ENCODE measurements at places on chromosomes 5 and 9.
A peak's percentile ranks its signal among the peaks of the same experiment; 100 is the strongest.

DNA sequence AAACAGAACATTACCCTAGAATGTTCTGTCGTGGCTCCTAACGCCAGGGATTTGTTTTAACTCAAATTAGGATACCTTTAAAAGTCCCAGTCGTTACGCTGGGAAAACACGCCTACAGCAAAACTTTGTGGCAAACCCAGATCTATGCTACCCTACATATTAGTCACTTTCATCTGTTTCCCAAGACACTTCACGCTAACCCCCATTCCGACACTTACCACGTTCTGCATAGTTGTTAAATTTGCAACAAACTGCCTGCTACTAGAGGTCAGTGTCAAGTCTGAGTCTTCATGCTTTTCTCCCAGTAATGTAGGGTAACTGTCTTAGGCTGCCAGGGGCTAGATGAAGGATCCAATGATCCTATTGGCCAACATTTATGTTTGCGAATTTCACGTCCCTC, 140.3 kb downstream of the RASEF start:
- DNase-seq: no peak

GRCh38 chr9:23567516-23568165, 258.4 kb downstream of the ELAVL2 start:
- DNase-seq: no peak

GRCh38 chr9:99222416-99223270, 561 bp downstream of the SEC61B start:
- no peak for DNase-seq

- no peak for DNase-seq
Measured at GRCh38 chr9:129281506-129282145, 103.6 kb upstream of the IER5L start.

GRCh38 chr5:168833936-168834335, 254.8 kb upstream of the PANK3 start:
- DNase-seq: no peak

DNA sequence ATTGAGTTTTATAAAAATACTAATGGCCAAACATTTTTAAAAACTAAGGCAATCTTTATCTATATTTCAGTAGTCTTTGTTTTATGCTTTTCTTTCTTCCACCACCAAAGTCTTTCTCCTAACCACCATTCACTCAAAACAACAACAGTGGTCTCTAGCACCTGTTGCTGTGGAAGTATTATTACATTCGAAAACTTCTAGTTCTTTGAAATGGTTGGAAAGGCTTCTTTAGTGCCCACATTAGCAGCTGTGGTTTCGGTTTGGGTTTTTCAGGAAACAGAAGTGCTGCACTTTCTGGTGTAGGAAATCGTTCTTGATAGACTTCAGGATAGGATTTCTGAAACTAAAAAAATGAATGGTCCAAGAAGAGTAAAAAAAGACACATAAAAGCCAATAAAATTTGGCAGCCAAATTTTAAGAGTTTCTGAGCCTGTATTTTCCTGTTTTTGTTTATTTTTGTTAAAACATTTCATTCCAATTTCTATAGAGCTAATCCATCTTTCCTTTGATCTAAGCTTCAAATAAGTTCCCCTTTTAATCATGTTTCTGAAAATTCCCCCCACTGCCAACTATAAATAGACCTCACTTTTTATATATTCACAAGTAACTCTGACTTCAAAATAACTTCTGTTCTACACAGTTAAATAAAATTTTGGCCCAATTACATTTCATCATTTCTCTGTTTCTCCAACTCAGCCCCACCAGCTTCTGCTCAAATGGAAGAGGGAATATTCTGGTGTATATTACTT, 102.2 kb downstream of the DEPDC1B start:
- DNase-seq: no peak

GRCh38 chr9:13377171-13377925, 97.9 kb upstream of the MPDZ start:
- DNase-seq: no peak

GRCh38 chr5:91378752-91379211, 4.3 kb downstream of the ARRDC3 start:
- DNase-seq: no peak

GRCh38 chr9:15475923-15476536, 34.7 kb downstream of the PSIP1 start:
- DNase-seq: no peak

- DNase-seq: no peak
Measured at GRCh38 chr9:35687972-35688557, 1.7 kb downstream of the TPM2 start.

DNA sequence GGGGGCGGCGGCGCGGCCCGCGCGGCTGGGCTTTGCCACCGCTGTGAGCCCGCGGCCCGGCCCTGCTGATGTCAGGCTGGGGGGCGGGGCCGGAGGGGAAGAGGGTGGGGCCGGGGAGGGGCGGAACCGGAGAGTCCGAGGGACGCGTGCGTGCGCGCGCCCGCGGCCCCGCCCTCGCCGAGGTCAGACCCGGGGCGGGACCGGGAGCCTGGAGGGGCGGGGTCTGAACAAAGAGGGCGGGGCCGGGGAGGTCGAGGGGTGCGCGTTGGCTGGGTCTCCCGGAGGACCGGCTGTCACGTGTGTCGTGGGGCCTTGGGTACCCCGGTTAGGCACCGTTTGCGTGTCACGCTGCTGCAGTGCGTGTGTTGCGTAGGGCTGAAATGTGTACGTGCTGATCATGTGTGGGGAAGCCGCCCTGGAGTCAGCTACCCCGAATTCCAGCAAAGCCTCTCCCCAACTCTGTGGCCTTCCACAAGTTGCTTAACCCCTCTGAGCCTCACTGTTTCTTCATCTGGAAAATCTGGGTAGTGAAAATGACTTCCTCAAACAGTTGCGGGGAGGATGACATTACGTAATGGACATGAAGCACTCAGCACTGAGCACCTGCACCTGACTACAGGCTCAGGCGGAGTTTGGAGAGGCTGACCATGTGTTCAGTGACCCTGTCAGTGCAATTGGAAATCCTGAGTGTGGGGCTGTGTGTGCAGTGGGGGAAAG, at the start of gene RALGDS:
Gene RALGDS, minus strand, starts transcription at position 43 of the 717 bp plus-strand sequence. CDS start 86 bp downstream, outside the sequence.
- DNase-seq: peak; percentile 89

- DNase-seq: no peak
Measured at GRCh38 chr5:67063791-67064190, 132.8 kb downstream of the CD180 start.

DNA sequence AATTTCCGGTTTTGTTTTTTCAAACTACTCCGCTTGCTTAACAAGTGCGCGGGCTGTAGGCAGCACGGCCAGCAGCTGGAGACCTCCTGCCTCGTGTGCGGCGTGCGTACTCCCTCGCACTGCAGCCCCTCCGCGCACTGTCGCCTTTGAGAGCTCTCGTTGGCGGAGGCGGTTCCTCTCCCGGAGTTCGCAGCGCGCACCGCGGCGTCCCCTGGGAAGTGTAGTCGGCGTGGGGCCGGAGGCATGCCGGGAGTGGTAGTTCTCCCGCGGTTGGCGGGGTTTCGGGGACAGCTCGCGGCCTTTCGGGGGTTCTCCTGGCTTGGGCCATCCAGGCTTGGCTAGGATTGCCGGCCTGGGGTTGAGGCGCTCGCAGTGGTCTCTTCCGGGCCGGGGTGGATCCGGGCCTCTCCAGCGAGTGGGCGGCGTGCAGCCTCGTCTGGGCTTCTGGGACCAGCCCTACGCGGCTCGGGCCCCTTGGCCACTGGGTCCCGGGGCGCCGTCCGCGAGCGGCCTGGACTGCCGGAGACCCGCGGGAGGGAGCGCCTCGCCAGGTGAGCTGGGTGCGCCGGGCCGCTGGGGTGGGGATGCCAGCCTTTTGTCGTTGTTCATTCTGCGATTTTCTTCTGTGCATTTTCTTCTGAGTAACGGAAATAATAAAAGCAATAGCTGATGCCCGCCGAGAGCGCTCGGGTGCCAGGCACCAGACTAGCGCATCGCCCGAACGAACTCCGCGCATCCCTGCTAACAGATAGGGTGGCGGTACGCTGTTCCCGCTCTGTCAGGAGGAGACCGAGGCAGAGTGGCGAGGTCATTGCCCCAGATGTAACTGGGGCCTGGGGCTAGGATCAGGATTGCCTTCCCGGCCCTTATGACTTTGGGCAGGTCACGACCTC, at the start of gene ZNF354C:
Gene ZNF354C, plus strand, starts transcription at position 258 of the 893 bp plus-strand sequence. CDS start 1,696 bp downstream, outside the sequence.
- peak; percentile 73 for DNase-seq

- no peak for DNase-seq
Measured at GRCh38 chr5:1517838-1518237, 5.9 kb downstream of the LPCAT1 start.

- no peak for DNase-seq
Measured at GRCh38 chr5:6453937-6454560, 5.4 kb downstream of the UBE2QL1 start.

DNA sequence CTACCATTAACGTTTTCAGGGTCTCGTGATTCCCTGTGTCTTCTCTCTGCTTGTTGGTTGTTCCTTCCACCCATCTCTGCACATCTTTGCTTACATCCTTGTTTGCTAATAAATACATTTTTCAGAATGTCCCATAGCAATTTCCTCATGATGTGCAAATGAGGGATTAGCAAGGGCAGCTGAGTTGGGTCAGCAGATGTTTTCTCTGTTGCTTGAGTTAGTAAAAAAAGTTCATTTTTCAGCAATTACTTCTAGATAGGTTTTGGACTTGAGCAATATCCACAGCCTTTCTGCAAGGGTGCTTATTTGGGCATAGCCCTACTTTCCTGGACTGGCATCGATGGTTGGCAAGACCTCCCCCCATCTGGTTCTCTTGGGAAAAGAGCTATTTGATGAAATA, 4.8 kb upstream of the TNFSF15 start:
- no peak for DNase-seq

GRCh38 chr5:14204011-14204670, 61.0 kb downstream of the TRIO start:
- DNase-seq: no peak

DNA sequence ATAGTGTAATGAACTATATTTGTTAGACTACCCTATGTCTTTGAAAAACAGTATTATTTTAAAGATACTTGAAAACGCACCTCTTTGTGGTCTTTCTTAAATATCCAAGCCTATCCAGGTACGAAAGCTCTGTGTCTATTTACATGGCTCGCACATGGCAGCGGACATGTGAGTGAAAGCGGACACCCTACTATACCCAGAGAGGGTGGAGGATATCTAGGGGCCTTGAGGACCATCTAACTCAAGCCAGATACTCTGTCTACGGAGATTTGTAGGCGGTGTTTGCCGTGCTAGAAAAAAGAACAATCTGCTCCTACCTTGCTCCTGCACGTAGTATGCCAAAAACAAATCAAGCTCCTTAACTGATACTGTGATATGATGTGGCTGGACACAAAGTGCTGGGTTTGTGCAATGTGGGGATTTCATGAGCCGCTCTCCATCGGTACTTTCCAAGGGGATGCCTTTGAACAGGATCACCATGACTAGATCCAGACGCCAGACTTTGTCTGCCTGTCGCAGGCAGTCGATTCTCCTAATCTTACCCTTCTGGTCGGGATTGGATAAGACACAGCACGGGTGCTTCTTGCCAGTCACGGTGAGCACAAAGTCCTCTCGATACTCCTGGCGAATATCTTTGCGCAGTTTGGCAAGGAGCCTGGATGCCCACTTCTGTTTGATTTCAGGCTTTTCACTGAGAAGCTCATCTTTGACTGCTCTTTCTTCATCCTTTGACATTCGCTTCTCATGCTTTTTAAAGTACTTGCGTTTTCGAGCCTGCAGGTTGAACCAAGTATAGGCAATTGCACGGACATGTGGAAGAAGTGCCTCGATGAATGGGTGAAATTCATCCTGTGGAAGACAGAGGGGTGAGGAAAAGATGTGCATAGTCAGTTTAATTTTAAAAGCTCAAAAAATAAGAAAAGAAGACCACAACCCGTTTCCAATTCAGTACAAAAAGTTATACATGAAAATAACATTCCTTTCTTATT, 7.0 kb downstream of the NFIB start:
- no peak for DNase-seq

- DNase-seq: no peak
Measured at GRCh38 chr5:11555171-11555570, 349.1 kb downstream of the CTNND2 start.

- DNase-seq: no peak
Measured at GRCh38 chr9:105993116-105993854, 298.9 kb downstream of the TMEM38B start.

GRCh38 chr9:32161720-32162119, 222.7 kb upstream of the ACO1 start:
- DNase-seq: no peak

DNA sequence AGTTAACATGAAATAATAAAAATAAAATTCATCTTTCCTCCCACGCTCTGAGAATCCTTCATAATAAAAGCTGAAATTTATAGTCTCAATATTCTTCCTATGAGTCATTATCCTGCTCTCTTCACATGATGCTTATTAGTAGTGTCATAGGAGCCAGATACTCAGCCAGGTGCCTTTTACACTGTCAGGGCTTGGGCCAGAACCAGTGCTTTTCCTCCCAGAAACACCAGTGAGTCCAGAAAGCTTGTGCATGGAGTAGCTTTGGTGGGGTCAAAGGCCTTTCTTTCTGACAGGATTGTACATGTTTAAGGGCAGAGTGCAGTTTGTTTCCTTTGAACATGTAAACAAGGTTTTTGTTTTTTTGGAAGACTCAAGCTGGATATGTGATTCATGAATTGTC, 6.8 kb downstream of the LSM11 start:
- DNase-seq: no peak

DNA sequence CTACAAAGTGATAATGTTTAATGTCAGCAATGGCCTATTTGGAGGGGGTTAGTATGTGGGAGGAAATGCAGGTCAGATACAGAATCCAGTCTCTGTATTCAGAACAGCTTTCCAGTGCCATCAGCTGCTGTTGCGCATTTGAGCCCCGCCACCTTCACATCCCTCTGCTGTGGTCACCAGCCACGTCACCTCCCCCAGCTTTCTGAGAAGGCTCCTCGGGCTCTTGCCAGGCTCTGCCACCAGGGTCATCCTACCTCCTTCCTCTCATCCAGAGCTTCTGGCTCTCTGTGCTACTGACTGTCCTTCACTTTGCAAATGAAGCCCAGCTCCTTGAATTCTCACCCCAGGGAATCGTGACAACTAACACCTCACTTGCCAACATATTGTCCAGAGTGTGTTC, 138.8 kb downstream of the PIK3R1 start:
- DNase-seq: no peak

DNA sequence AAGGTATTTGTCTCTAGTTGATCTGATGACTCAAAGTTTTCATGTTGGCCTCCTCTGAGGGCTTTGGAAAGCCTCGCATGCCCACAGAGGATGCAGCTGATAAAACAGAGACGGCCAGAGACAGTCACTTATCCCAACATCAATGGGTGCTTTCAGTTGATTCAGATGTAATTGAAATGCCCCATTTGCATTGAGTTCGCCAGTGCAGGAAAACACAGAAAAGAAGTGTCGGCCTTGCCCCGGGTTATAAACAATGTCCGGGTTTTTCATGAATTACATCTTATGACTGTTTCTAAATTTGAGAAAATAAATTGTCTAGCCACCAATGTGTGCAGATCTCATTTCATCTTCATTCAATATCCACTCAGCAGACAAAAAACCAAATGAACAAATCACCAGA, 42.2 kb upstream of the ICE1 start:
- no peak for DNase-seq

- no peak for DNase-seq
Measured at GRCh38 chr5:19975795-19976194, 12.2 kb downstream of the CDH18 start.

DNA sequence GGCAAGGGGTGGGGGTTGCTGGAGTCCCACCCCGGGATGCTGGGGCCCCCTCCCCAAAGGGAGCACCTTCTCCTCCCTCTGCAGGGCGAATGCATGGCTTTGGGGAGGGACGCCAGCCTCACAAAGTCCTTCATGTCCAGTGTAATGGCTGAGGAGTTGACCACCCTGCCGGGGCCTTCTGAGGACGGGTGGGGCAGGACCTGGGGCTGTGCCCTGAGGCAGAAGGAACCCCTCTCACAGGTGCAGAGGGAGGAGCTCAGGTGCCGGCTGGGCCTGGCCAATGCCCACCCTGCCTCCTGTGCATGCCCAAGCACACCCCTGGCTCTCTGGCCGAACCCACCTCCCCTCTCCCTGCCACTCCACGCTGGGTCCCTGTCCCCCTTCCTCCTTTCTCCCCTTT, 64.3 kb upstream of the RNU6ATAC start:
- DNase-seq: no peak
